ENCODE measurements at places on chromosomes 12 and 14. TPM values are rescaled to one million over a fixed set of nuclear protein-coding genes. Genes with fewer than 3 reads are reported as not detected.

- no peak for DNase-seq
These were observed 3.5 kb upstream of the NFE2 start for GRCh38 chr12:54304187-54304810.

FAM222A gene
- 0.16 TPM for polyA plus RNA-seq

DNA sequence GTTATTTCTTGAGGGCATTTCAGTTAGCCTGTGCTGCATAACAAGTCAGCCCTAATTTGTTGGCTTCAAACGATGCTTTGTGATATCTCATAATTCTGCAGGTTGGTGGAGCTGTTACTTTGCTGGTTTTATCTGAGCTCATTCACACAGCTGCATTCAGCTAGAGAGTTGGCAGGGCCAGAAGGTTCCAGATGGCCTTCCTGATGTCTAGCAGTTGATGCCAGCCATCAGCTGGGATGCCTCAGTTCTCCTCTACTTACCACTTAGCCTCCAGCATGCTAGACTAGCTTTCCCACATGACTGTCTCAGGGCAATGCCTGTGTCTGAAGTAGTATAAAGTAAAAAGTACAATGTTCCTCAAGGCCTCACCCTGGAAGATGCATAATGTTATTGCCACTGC, 130.6 kb downstream of the SLC35F4 start:
- no peak for DNase-seq

GRCh38 chr14:22185191-22185590, 403.8 kb downstream of the DAD1 start:
- no peak for DNase-seq

- DNase-seq, result no peak
These were observed 7.8 kb downstream of the LRRC10 start for GRCh38 chr12:69602954-69603353.

GRCh38 chr14:36717363-36717762, 55.7 kb downstream of the PAX9 start:
- no peak for DNase-seq

FMNL3 gene
- polyA plus RNA-seq, result 15.8 TPM

DNA sequence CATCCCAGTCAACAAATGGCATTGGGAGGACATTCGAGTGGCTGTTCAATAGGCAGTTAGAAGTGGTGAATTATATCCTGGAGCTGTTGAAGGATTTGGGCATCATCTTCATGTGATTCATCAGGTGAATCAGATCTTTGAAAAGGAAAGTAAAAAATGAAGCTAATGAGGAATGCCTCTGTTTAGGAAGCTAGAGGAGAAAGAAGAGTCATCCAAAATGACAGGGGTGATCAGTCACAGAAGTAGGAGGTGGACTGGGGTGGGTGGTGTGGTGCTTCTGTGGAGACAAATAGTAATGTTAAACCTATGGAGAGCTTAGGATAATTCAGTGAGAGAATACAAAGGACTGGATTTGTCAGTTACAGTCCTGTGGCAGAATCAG, 32.7 kb downstream of the DIP2B start:
- no peak for DNase-seq

TSHR gene
- not detected for polyA plus RNA-seq

MGAT4C gene
- polyA plus RNA-seq, result not detected
